Adrenal gland (tissue), 19 donors: ENCODE measurements at places on chromosomes 13 and 19. TPM values are rescaled to one million over a fixed set of nuclear protein-coding genes. Genes with fewer than 3 reads are reported as not detected.

Gene GIPR
- not detected for total RNA-seq

Gene ANKRD10
- 159 TPM for total RNA-seq

Gene FGF22
- 0.32 TPM for total RNA-seq

DNA sequence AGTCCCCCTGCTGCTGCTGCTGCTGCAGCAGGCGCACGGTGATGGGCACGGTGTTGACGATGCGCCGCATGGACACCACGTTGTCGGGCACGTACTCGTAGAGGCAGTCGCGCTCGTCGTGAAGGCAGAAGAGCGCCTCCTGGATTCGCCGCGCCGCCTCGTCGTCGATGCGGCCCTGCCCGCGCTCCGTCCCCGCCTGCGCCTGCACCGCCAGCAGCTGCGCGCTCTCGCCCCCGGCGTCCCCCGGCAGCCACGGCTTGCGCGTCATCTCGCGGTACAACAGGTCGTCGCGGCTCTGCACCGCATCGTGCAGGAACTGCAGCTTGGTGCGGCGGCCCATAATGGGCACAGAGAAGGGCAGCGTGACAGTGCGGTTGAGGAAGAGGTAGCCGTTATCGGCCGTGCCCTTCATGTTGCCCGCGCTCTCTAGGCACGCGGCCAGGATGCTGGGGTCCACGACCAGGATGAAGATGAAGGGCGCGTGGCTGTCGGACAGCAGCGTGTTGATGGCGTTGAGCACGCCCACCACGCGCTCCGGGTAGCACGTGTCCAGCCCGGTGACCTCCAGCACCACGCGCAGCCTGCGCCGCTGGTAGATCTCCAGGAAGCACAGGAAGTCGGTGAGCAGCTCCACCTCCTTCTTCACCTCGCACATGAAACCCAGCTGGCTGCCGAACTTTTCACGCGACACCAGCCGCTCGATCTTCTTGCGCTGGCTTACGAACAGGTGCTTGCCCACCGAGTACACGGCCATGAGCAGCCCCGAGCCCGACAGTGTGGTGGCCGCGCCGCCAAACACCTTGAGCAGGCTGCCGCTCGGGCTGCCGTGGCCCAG lies 8.1 kb downstream of the NKPD1 start:
- peaks cover 17% of the 10 kb centered on the region for H3K4me1 ChIP-seq
- H3K27me3 ChIP-seq: no peaks in the 10 kb centered on the region
- H3K36me3 ChIP-seq: no peaks in the 10 kb centered on the region
- DNase-seq: peak; percentile 75

DNA sequence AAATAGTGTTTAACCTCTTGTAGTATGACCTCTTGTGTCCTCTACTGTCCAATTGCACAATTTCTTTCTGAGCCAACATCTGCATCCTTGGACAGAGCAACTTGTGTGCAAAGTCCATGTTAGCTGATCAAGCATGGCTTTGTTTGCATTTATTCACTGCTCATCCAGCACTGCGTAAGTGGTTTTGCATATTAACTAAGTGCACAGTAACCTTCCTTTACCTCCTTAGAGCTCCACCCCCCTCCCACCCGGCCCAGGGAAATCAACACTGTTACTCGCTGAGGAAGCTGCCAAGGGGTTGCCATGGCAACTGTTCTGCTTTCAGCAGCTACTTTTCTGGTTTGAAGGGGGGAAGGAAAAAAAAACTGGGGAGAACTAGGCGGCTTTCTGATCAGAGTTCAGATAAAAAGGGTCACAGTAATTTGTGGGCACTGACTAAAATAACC lies 153.5 kb upstream of the KLF12 start:
- no peak overlapping the region for H3K27ac ChIP-seq
- no peak overlapping the region for H3K4me3 ChIP-seq
- no peaks in the 10 kb centered on the region for H3K27me3 ChIP-seq
- no peaks in the 10 kb centered on the region for H3K36me3 ChIP-seq
- no peaks in the 10 kb centered on the region for H3K4me1 ChIP-seq
- peak; percentile 83 for DNase-seq

- H3K36me3 ChIP-seq: no peaks in the 10 kb centered on the region
- no peak overlapping the region for H3K4me3 ChIP-seq
- H3K27me3 ChIP-seq: no peaks in the 10 kb centered on the region
- no peak overlapping the region for H3K27ac ChIP-seq
Measured at GRCh38 chr13:73369095-73369494, 310.3 kb downstream of the KLF5 start.

GRCh38 chr13:41960211-41960636 lies 685 bp downstream of the VWA8 start:
- no peaks in the 10 kb centered on the region for H3K27me3 ChIP-seq
- H3K4me1 ChIP-seq: peaks cover 25% of the 10 kb centered on the region
- H3K36me3 ChIP-seq: no peaks in the 10 kb centered on the region
- peak overlapping the region; percentile 78 for H3K4me3 ChIP-seq
- DNase-seq: peak; percentile 28

DNA sequence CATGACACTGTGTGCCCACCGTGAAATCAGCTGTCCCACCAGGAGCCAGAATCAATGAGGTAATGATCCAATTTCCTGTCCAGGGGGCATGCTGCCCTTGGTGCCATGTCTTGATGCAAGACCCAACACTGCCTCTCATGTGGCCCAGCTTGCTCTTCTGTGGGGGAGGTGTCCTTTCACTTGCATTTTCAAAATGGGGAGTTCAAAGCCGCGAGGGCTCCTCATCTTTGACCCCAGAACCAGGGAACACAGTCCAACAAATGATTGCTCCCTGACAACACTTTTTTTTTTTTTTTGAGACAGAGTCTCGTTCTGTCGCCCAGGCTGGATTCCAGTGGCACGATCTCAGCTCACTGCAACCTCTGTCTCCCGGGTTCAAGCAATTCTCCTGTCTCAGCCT lies 64.1 kb downstream of the FGF9 start:
- no peak for DNase-seq
- no peak overlapping the region for H3K4me3 ChIP-seq
- H3K27ac ChIP-seq: no peak overlapping the region
- peaks cover 5% of the 10 kb centered on the region for H3K4me1 ChIP-seq
- H3K36me3 ChIP-seq: no peaks in the 10 kb centered on the region

Gene KCNN4
- 0.60 TPM for total RNA-seq

Gene SLC17A7
- 7.8 TPM for total RNA-seq

Gene NMRK2
- total RNA-seq: 3.8 TPM

- no peak for DNase-seq
- no peaks in the 10 kb centered on the region for H3K4me1 ChIP-seq
- H3K4me3 ChIP-seq: no peak overlapping the region
- H3K27me3 ChIP-seq: no peaks in the 10 kb centered on the region
Measured at GRCh38 chr19:28019901-28020300, 1193.0 kb downstream of the UQCRFS1 start.

GRCh38 chr19:45150751-45151281 lies 10.0 kb downstream of the NKPD1 start:
- no peak for DNase-seq
- H3K27me3 ChIP-seq: no peaks in the 10 kb centered on the region
- H3K4me3 ChIP-seq: no peak overlapping the region
- H3K27ac ChIP-seq: no peak overlapping the region
- no peaks in the 10 kb centered on the region for H3K36me3 ChIP-seq
- H3K4me1 ChIP-seq: peaks cover 17% of the 10 kb centered on the region

Gene LGALS7
- total RNA-seq: not detected

DNA sequence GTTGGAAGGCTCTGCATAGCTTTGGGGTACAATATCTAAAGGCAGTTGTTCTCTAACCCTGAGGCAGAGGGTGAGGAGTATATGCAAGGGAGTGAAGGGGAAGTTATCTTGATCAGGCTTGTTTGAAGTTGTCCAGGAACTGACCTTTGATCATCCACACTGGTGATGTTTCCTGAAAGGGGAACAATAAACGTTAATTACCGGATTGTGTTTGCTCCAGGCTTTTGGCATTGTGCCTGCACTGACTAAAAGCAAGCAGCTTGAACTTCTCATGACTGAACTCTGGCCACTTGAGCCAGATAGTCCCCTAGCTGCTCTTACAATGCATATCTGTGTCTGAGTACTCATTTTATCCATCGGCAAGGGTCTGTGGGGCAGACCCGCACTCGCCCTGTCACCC lies 27.0 kb upstream of the ZNF726 start:
- DNase-seq: no peak
- H3K4me1 ChIP-seq: no peaks in the 10 kb centered on the region
- H3K36me3 ChIP-seq: no peaks in the 10 kb centered on the region
- H3K27me3 ChIP-seq: no peaks in the 10 kb centered on the region

DNA sequence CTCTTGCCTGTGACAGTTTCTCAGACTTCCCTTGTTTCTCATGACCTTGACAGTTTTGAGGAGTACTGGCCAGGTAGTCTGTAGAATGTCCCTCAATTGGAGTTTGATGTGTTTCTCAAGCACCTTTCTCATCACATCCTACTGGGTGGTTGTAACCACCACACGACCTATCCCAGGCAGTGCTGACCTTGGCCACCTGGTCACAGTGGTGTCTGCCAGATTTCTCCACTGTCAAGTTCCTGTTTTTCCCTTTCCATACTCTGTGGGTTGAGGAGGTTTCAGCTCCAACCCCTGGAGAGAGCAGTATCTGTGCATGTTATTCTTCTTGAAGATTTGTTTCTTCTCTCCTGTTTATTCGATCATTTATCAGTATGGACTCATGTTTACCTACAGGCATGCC lies 8.4 kb upstream of the UPF3A start:
- H3K27ac ChIP-seq: no peak overlapping the region
- DNase-seq: no peak
- no peaks in the 10 kb centered on the region for H3K4me1 ChIP-seq
- no peaks in the 10 kb centered on the region for H3K27me3 ChIP-seq
- H3K36me3 ChIP-seq: no peaks in the 10 kb centered on the region

Gene GEMIN7
- total RNA-seq: 18.2 TPM

GRCh38 chr19:31355665-31356289 lies 6.5 kb upstream of the TSHZ3 start:
- H3K27ac ChIP-seq: no peak overlapping the region
- H3K27me3 ChIP-seq: peaks cover 28% of the 10 kb centered on the region
- H3K36me3 ChIP-seq: no peaks in the 10 kb centered on the region
- peaks cover 12% of the 10 kb centered on the region for H3K4me1 ChIP-seq

DNA sequence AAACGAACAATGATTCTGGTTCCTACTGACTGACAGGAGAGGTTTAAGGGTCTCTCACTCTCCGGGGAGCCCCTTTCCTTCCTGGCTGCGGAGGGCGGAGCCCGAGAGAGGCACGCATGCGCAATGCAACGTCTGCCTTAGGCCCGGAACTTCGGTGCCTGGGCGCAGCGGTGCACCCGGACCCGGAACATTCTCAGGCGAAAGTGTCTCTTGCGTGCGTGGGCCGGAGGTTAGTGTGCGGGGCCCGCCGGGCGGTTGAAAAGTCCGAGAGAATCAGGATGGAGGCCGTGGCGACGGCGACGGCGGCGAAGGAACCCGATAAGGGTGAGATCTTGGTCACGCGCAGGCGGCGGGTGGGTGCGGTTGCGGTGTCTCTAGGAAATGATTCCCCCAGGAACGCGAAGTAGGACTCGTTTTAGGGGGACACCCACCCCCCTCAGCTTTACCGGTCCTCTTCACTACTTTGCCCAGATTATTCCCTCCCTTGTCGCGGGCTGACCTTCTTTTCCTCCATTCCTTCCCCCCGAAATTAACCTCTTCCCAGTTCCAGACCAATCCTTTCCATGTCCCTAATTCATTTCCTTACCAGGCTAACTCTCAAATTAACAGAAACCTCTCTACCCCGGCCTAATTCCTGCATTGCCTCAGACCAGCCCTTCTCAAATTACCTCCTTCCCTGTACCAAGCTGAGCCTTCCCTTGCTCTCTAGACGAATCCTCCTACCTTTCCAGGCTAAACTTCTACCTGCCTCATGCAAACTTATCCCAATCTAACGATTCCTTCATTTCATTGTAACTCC lies at the start of gene CCDC97:
Gene CCDC97 (plus strand): TSS at position 140 of the 799 bp plus-strand sequence. CDS start 139 bp downstream, at position 279.
- peak within 1 kb of the TSS; percentile 96 for H3K27ac ChIP-seq
- DNase-seq: peak; percentile 86
- no peaks in the 10 kb centered on the region for H3K27me3 ChIP-seq
- H3K36me3 ChIP-seq: peaks cover 49% of the 10 kb centered on the region
